Sciatic nerve (tissue), 2 donors: ENCODE measurements at places on chromosomes 1 and 21. TPM values are rescaled to one million over a fixed set of nuclear protein-coding genes. Genes with fewer than 3 reads are reported as not detected.

The UTS2 gene
- total RNA-seq = not detected

The KCNQ4 gene
- total RNA-seq = 2.3 TPM

DNA sequence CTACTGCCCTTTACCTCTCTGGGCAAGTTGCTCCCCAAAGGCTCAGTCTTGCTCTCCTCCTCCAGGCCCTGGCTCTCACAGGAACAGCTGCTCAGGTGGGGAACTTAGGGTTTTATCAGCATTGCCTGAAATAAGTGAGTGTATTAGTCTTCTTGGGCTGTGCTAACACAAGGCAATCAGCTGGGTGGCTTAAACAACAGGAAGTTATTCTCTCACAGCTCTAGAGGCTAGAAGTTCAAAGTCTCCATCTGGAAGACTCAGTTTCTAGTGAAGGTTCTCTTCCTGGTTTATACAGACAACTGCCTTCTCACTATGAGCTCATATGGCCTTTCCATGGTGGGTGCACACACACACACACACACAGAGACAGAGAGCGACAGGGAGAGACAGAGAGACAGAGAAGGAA lies 2.8 kb upstream of the CD1C start:
- no peak for DNase-seq

DNA sequence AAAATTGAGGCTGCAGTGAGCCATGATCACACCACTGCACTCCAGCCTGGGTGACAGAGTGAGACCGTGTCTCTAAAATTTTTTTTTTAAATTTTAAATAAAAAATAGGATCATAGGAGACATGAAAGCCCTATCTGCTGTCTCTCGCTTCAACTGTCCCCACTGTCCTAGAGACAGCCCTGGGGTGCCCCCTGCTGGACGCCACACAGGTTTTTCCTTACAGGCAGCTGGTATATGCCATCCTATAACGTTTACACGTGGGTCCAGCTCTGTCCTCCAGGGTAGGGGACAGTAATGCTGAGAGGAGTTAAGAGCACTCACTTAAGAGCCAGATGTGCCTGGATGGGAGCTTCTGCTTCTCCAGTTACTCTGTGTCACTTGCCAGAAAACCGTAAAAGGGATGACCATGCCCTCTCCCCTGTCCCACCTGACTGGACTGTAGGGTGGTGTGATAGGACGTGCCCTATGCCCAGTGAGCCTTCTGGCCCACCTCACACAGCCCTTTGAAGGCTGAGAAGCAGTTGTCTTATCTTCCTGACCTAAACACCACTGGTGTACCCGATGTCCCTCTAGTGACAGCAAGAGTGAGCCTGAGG lies 8.5 kb downstream of the FBXO2 start:
- DNase-seq = peak; percentile 91

- DNase-seq = no peak
These were observed 129.7 kb upstream of the ADGRL2 start for GRCh38 chr1:81671038-81671437.

DNA sequence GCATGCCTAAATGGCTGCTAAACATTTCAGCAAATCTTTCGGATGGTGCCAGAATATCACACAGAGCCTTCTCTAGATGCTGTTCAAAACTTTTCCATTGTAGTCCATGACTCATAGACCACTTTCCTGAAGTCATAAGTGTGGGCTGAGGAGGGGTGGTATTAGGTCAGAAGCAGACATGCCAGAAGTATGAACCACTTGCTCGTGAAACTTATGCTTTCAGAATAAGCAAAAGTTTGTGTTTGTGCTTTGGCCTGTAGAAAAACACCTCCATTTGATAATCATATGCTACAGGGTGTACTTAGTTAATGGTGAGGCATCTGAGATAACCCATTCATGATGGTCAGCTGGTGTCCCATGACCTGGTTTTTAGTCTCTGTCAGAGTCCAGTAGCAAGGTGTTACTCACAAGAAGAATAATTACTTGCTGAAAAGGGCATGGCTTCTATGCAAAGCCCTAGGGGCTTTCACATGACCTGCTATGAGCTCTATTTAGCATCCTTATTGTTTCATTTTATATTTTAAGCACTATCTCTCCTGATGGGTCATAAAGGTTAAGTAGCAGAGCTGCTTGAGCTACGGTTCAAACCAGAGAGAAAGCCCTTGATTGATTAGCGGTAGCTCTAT lies 183.1 kb upstream of the IVNS1ABP start:
- no peak for DNase-seq

- DNase-seq = no peak
These were observed 182.6 kb upstream of the EDN2 start for GRCh38 chr1:41666981-41667631.

GRCh38 chr21:43864313-43864961 lies 586 bp upstream of the AGPAT3 start:
- DNase-seq = peak; percentile 67

- no peak for DNase-seq
These were observed 22.6 kb downstream of the PLEKHM2 start for GRCh38 chr1:15706751-15707150.

GRCh38 chr1:60575326-60575977 lies 501.9 kb upstream of the C1orf87 start:
- DNase-seq = no peak

- DNase-seq = peak; percentile 56
These were observed 345 bp downstream of the FTCD start for GRCh38 chr21:46154955-46155513.
